ENCODE measurements at places on chromosomes 11 and 22. TPM values are rescaled to one million over a fixed set of nuclear protein-coding genes. Genes with fewer than 3 reads are reported as not detected.

Gene NUP160
- 12.0 TPM for total RNA-seq

Gene PATE4
- not detected for total RNA-seq

Gene KRTAP5-11
- not detected for total RNA-seq

Gene MRGPRX4
- total RNA-seq, result not detected

Gene LSP1
- 2.0 TPM for total RNA-seq

Gene LARGE2
- 0.17 TPM for total RNA-seq

Gene LAYN
- 52.0 TPM for total RNA-seq

Gene FOLH1
- total RNA-seq, result not detected

Gene HBG1
- total RNA-seq, result not detected

Gene TRIM29
- not detected for total RNA-seq
